Astrocyte (in vitro differentiated cells and primary cell): ENCODE measurements at places on chromosomes 12 and 14. TPM values are rescaled to one million over a fixed set of nuclear protein-coding genes. Genes with fewer than 3 reads are reported as not detected.

RFX4 gene
- 0.07 TPM in 1 of 2 replicates, not detected in the other for total RNA-seq

CCDC177 gene
- not detected in 2 replicates for total RNA-seq

SLC25A21 gene
- 1.5 and 2.8 TPM in 2 replicates for total RNA-seq

GLS2 gene
- 0.94 and 1.1 TPM in 2 replicates for total RNA-seq

SLC2A13 gene
- 10.2 and 10.7 TPM in 2 replicates for total RNA-seq

IL22 gene
- total RNA-seq, result not detected in 2 replicates

CCND2 gene
- total RNA-seq, result 607 and 726 TPM in 2 replicates

GPR135 gene
- total RNA-seq, result 6.2 and 6.7 TPM in 2 replicates

OAS1 gene
- 132 and 149 TPM in 2 replicates for total RNA-seq

CD27 gene
- not detected in 2 replicates for total RNA-seq

NFE2 gene
- 0.29 and 0.41 TPM in 2 replicates for total RNA-seq

LIN7A gene
- 1.6 and 2.2 TPM in 2 replicates for total RNA-seq

KRT71 gene
- total RNA-seq, result not detected in 2 replicates

LALBA gene
- total RNA-seq, result not detected in 2 replicates

GALNT16 gene
- total RNA-seq, result 6.2 and 6.3 TPM in 2 replicates

DDHD1 gene
- total RNA-seq, result 14.5 and 15.2 TPM in 2 replicates

LARP4 gene
- 60.4 and 63.8 TPM in 2 replicates for total RNA-seq

KLHL33 gene
- 0.07 TPM in 1 of 2 replicates, not detected in the other for total RNA-seq

SLC38A6 gene
- 13.8 and 14.9 TPM in 2 replicates for total RNA-seq

PEBP1 gene
- total RNA-seq, result 127 and 160 TPM in 2 replicates

ADCY4 gene
- 0.32 and 0.67 TPM in 2 replicates for total RNA-seq

MYO1A gene
- total RNA-seq, result 0.34 TPM in 1 of 2 replicates, not detected in the other

ANG gene
- total RNA-seq, result 4.0 and 5.2 TPM in 2 replicates

KCNC2 gene
- not detected in 2 replicates for total RNA-seq

KRT7 gene
- total RNA-seq, result 97.6 and 149 TPM in 2 replicates

PTPN21 gene
- 30.1 and 30.2 TPM in 2 replicates for total RNA-seq

ABHD12B gene
- total RNA-seq, result not detected in 2 replicates
